ENCODE measurements at places on chromosomes 16 and 17.
A peak's percentile ranks its signal among the peaks of the same experiment; 100 is the strongest.

- no peaks in the 10 kb centered on the region for H3K36me3 ChIP-seq
- no peak overlapping the region for H3K27ac ChIP-seq
- H3K4me3 ChIP-seq, result no peak overlapping the region
- peaks cover 4% of the 10 kb centered on the region for H3K4me1 ChIP-seq
- DNase-seq, result no peak
Measured at GRCh38 chr16:49755313-49755620, 100.6 kb downstream of the ZNF423 start.

GRCh38 chr16:55810451-55810961 is 22.4 kb downstream of the CES1 start:
- H3K27ac ChIP-seq, result no peak overlapping the region
- no peaks in the 10 kb centered on the region for H3K4me1 ChIP-seq
- no peak overlapping the region for H3K4me3 ChIP-seq
- H3K36me3 ChIP-seq, result no peaks in the 10 kb centered on the region
- H3K27me3 ChIP-seq, result peaks cover 6% of the 10 kb centered on the region
- no peak for DNase-seq

- H3K4me3 ChIP-seq, result peak overlapping the region; percentile 98
- peaks cover 6% of the 10 kb centered on the region for H3K36me3 ChIP-seq
- peak; percentile 51 for DNase-seq
- no peak overlapping the region for H3K27ac ChIP-seq
- H3K4me1 ChIP-seq, result peaks cover 30% of the 10 kb centered on the region
- no peaks in the 10 kb centered on the region for H3K27me3 ChIP-seq
Measured at GRCh38 chr16:31093132-31093703, 1.4 kb downstream of the VKORC1 start.

DNA sequence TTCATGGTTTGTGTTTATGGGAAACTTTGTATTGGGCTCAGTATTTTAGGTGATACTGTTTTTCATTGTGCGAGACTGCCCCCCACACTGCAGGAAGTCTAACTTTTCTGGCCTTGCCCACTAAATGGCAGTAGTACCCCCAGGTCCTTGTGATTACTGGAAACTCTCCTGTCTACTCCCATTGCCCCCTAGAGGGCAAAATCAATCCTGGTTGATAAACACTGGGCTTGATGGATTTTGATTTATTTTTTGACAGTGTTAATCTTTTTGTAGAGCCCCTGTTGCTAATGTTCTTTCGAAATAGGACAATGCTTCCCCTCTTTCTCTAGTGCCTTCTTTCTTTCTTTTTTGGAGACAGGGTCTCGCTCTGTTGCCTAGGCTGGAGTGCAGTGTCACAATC is 15.5 kb downstream of the METTL9 start:
- H3K4me1 ChIP-seq, result peaks cover 80% of the 10 kb centered on the region
- no peak for DNase-seq
- peaks cover 35% of the 10 kb centered on the region for H3K36me3 ChIP-seq
- H3K27me3 ChIP-seq, result no peaks in the 10 kb centered on the region
- peak overlapping the region; percentile 34 for H3K27ac ChIP-seq

- DNase-seq, result no peak
- H3K4me1 ChIP-seq, result peaks cover 34% of the 10 kb centered on the region
- H3K36me3 ChIP-seq, result no peaks in the 10 kb centered on the region
- H3K27ac ChIP-seq, result no peak overlapping the region
Measured at GRCh38 chr17:34369571-34369970, 6.5 kb upstream of the CCL1 start.
